ENCODE measurements at places on chromosomes 7 and 10.

- no peak for DNase-seq
Measured at GRCh38 chr10:110023785-110024465, 16.1 kb downstream of the ADD3 start.

- no peak for DNase-seq
Measured at GRCh38 chr10:122490786-122491680, 29.7 kb downstream of the HTRA1 start.

DNA sequence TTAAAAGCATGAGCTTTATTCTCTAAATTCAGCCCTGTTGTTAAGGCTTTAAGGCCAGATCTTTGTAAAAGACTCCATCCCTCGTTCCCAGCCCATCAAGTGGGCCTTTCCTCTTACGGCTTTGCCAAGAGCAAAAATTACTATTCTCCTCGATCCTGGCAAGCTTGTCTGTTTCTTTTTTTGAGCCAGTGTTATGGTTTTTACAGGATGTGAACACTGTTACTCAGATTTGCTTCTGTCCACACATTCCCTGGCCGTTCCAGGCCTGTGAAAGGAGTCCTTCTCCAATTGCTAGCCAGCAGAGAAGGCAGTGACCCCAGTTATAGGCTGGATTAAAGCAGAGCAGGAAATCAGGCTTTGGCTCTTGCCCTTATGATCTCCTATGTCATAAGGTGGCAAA, 47.0 kb upstream of the EPC1 start:
- no peak for DNase-seq

- DNase-seq, result no peak
Measured at GRCh38 chr10:101229266-101230182, at the start of gene LBX1. Gene LBX1, minus strand, starts transcription at chr10:101229463. Its CDS starts 648 bp downstream, at chr10:101228815.

DNA sequence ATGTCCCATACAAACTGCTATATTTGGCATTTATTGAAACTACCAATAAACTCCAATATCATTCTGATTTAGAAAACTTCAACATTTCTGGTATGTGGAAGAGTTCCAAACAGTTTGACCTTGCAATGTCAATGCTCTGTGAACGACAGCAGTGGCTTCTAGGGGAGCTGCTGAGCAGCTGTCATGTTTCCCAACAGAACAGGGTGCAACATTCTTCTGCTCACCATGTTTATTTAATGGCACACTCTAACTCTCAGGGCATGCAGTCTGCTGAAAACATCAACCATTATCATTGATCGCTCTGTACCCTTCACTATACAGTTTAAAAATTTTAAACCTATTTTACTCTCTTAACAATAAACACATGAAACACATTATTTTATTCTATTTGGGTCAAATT, 25.9 kb downstream of the LMOD2 start:
- no peak for DNase-seq
